Stromal cell of bone marrow (primary cell): ENCODE measurements at places on chromosomes 6 and 20.

GRCh38 chr6:45784250-45784649 lies 231.4 kb downstream of the CLIC5 start:
- no peak for DNase-seq

DNA sequence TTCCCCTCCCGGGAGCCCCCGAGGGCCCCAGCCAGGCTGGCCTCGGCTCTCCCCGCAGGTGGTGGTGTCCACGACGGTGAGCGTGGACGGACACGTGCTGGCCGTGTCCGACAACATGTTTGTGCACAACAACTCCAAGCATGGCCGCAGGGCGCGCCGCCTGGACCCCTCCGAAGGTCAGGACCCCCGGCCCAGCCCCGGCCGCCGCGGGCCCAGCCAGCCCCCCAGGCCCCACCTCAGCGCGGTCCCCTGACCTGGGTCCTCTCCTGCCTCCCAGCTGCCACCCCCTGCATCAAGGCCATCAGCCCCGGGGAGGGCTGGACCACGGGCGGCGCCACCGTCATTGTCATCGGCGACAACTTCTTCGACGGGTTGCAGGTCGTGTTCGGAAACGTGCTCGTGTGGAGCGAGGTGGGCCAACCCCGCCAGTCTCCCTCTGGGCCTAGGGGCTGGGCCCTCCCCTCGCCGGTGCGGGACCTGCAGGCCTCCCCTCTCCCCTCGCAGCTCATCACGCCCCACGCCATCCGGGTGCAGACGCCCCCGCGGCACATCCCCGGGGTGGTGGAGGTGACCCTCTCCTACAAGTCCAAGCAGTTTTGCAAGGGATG lies 51.0 kb downstream of the CPXM1 start:
- DNase-seq, result no peak

DNA sequence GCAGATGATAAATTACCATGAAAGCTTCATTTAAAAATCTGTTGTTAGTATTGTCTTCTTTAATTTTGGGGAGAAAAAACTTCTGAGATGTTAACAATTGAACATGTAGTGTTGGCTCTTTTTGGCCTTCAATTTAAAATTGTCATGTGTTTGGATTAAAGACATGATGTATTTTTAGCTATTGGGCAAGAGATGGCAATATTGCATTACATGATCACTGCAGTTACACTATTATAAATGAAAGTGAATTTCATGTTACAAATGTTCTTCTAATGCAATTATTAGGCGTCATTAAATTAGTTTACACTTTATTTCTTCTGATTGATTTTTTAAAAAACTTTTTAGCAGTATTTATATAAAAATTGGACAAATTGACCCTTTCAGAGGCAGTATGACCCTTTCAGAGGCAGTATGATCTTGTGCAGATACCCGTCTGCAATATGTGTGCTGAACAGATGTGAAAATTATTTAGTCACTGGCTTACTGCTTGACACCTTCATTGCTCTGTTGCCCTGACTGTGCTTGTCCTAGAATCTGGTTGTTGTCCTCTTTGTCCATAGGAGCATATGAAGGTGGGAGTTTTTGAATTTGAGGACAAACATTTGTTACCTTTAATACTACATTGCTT lies 25.8 kb downstream of the CDKAL1 start:
- DNase-seq, result no peak

GRCh38 chr20:32291166-32291565 lies 13.7 kb downstream of the KIF3B start:
- DNase-seq, result no peak

DNA sequence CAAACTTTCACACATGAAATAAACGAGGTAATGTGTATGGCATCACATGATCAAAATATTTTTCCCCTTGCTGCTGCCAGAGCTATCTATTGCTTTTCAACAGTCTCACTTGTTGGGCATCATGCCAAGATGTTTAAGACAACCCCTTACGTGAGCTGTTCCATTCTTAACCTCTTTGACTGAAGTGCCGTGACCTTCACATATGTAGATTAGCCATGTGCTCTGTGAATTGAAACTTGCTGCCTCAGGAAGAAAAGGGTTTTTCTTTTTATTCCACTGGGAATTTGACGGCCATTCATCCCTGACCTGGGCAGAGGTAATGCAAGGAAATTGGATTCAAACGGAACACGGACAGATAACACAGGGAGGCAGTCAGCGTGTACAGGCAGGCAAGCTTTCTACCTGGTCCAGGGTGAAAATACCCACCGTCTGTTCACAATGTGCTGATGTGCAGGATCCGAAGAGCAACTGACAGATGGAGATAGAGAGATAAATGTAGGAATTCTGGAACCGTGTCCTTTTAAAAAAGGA lies 14.2 kb downstream of the ARID1B start:
- DNase-seq, result no peak

DNA sequence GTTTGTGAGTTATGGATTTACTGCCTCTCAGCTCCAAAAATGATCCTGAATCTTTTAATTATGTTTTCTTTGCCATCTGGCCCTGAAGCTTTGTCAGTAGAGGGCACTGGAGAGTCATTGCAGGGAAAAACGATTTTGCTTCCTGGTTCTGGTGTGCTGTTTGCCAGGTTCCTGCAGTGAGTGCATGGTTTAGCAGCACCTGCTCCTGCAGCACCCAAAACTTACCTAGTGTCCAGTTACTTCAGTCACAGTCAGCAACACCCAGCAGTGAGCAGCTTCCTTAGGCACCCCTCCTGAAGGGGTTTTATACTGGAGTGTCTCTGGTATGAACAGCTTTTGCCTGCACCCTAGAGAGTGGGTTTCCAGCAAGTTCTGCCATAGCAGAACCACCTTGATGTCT lies 6.0 kb upstream of the TRIM26 start:
- DNase-seq, result peak; percentile 47

DNA sequence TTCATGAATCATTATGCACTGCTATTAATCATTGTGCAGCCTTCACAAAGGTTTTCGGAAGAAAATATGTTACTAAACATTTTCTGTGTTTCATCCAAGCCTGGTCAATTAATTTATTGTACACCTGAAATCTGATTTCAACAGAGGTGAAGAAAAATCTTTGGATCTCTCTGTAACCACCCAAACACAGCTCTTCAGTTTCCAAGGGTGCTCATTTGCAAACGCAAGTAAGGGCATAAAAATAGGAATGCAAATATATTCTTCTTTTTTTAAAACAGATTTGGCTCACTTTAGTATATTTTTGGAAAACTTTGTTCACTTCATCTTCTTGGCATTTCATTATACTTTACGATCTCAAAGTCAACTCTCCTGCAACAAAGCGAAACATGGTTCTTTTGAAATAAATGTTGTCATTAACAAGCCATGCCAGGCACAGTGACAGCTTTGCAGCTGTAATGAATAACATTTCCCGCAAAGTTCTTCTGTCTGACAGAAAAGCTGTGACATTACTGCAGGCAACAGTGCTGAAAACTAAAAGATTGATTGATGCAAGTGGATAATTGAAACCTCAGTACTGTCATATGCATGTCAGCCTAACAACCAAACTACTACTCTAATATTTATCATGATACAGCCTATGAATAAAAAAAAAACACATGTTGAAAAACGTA lies 348.3 kb downstream of the FRK start:
- DNase-seq, result no peak

- DNase-seq, result no peak
Observed at GRCh38 chr6:161947371-161947770, 673.5 kb upstream of the AGPAT4 start.

DNA sequence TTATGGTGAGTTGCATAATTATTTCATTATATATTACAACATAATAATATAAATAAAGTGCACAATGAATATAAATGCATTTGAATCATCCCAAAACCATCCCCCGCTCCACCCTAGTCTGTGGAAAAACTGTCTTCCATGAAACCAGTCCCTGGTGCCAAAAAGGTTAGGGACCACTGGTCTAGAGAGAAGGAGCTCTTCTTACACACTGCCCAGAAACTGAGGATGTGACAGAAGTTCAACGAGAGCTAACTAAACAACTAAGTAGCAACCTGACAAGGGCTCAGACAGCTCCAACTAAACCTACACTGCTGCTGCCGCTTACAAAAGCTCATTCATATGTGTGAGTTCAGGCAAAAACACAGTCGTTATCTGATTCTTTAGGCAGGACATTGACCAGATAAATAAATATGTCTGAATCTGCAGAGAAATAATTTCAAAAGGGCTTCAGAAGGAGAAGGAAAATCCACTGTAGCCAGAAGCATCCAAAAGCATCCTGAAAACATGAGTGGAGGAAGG lies 125.9 kb downstream of the ATXN1 start:
- DNase-seq, result no peak

DNA sequence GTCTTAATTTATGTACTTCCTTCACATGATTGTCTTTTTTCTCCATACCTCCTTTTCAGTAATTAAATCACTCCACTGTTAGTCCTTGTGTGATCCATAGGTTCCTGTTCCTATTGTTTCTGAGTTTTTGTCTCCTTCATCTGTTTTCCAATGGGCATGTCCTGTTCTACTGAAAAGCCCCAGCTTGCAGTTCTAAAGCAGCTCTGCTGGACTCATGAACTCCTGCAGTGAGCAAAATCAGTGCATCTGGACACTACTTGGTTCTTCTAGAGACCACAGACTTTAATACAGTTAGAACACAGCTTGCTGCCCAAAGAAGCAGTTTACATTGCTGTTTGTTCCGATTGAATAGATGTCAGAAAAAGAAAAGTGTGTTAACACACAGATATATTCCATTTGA lies 593.3 kb upstream of the HS3ST5 start:
- no peak for DNase-seq
